ENCODE measurements at places on chromosomes 6 and 20.

- no peak for DNase-seq
These were observed 27.4 kb downstream of the ATP9A start for GRCh38 chr20:51740838-51741237.

- DNase-seq, result no peak
These were observed 1459.9 kb downstream of the GRIK2 start for GRCh38 chr6:102853249-102853955.

DNA sequence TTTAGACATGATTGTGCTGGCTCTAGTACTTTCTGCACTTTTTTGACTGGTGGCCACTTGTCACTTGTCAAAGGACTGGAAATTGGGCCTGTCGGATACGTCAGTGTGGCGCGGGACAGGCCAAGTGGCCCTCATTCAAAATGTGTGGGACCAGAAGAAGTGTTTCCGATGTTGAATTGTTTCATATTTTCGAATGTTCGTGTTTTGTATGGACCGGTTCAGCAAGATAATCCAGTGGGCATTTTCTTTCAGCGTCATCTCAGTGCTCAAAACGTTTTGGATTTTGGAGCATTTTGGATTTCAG, 3.5 kb downstream of the KIF25 start:
- DNase-seq, result no peak

- no peak for DNase-seq
These were observed 659 bp downstream of the TAF4 start for GRCh38 chr20:62064770-62065673.

- DNase-seq, result no peak
These were observed 1.5 kb upstream of the TPBG start for GRCh38 chr6:82362144-82362543.

DNA sequence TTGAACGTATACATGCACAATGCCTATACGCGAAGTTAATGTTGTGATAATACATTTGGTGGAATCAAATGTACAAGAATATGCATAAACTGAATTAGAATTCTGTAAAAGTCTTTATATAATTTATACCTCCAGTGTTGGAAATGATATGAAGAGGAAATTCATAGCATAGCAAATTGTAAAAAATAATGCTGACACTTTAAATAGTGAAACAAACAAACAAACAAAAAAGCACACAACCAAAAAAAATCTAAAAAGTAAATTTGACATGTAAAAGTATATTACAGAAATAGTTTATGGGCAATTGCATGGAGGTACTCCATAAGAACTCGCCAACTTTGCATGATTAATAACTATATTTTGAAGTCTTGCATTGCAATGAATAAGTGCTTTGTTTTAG, 780.9 kb downstream of the TBC1D32 start:
- no peak for DNase-seq

DNA sequence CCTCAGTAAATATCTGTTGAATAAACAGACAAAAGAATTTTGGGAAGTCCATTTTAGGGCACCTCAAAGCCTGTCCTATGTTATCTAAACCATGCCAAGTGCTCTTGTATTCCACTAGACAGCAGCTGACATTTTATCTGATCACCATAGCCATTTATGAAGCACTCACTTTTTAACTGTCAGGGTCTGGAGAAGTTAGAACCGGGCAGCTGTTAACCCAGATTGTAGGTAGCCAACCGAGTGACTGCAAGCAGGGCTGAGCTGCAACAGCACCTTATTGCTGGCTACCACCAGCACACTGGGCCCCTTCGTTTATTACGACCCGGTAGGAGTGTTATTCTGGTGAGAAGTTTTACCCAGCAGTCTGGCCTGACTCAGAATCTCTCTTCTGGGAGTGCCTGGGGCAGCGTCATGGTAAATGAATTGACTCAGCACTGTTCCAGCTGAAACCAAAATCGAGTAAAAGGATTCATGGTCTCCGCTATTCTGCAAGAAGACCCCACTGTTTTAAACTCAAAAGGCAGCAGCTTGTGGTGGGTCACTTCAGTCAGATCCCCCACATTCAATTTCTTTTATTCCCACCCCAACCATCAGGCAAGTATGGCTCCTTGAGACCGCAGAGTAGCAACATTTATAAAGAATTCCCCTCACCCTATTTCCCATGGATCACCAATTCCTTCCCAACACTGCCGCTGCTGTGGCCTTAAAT, 1.7 kb downstream of the UBE2V1 start:
- DNase-seq, result no peak

DNA sequence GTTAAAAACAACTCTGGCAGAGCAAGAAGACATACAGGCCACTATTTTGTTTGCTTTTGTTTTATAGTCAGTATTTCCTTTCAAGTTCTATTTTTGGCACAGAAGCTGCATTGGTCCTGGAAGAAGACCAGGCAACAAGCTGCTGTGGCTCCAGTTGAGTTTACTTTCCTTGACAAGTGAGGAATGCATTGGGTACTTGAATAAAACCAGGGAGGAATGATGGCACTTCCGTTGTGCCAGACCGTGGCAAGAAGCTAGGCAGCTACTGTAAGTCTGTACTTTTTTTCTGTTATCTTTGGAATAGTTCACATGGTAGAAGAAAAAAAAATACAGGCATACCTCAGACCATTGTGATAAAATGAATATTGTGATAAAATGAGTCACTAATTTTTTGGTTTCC, 66.3 kb downstream of the NCOA3 start:
- DNase-seq, result no peak

DNA sequence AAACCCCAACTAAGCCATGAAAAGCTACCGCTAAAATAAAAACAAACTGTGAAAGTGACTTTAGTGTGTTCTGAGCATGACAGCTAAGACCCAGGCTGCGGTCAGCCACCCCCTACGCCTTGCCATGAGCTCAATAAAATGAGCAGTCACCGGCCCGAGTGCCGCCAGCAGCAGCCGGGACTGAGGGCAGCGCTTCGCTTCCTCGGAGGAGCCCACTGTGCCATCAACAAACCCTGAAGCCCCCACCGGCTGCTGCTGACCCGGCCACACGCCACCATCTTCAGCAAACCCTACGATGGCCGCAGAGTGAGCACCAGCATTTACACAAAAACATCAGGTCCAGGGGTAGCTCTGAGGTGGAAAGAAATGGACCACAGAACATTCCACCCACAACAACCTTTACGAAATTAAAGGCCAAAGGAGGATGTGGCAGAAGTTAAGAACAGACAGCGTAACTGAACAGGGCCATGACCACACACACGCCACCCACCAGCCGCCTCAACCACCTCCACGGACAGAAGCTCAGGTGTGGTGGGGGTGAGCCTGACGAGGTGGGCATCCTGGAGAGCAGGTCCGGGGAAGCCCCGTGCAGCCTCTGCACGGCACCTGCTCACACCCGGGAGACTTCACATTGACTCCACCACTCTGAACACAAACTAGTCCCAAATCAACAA, 67.0 kb downstream of the THBS2 start:
- DNase-seq, result no peak

- no peak for DNase-seq
These were observed 131.0 kb downstream of the MAN1A1 start for GRCh38 chr6:119218548-119218947.

DNA sequence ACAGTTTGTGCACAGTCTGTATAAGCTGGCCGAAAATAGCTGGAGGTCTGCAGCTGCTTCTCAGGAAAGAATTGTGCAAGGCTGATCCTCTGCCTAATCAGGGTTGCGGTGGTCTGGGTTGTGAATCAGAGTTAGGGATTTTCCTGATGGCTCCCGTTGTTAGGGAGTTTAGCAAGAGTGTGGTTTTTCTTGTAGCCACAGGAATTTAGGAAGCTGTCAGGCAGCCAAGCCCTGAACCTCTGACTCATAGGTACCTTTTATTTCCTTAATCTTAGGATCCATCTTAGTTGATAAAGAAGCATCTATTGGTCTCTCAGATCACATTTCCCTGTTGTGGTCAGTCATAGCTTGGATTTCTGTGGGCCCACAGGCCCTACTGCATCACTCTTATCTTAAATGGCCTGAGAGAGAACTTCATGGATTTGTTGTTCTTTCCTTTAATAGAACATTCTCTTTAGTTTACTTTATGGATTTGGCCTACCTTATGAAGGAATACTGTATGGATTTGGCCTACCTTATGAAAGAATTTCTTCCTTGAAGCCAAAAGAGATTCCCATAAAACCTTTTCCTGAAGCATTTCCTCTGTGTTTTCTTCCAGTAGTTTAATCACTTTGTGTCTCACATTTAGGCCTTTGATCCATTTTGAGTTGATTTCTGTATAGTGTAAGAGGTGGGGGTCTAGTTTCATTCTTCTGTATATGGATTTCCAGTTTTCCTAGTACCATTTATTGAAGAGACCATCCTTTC, 10.3 kb downstream of the KIF25 start:
- no peak for DNase-seq

DNA sequence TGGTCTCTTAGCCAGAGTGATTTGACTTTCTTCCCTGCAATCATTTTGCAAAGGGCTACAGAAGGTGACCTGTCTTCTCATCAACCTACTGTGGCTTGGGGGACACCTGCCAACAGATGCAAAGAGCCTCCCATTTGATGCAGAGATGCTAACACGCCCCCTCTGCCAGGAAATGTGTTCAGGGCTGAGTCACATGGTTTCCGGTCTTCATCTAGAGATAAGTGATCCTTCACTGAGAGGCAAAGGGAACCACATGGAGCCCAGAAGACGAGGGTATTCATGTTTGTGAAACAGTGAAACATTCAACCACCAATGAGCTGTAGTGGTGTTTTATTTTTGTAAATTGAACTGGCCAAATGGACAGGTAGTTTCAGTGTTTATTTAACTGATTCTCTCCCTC, 109.0 kb upstream of the RIN2 start:
- no peak for DNase-seq

DNA sequence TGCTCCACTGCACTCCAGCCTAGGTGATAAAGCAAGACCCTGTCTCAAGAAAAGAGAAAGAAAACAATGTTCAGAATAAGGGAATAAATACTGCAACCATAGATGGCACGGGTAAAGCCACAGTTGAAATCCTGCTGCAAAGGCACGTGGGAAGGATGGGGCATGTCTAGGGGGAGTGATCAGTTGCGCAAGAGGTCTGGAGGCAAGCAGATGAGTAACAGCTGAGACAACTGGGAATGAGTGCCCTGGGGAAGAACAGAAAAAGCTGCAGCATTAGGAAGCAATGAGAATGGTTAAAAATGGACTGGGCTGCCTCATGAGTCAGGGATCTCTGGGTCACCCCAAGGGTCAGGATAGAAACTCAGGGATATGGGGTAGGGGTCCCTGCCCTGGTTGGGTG, 96.3 kb downstream of the GMPR start:
- DNase-seq, result no peak

Data from right kidney (tissue), 9 donors.